ENCODE measurements at places on chromosomes 7 and 10.

GRCh38 chr10:34017281-34017680 lies 682.8 kb upstream of the NRP1 start:
- no peak for DNase-seq

GRCh38 chr7:114085313-114085591 lies 166.4 kb upstream of the PPP1R3A start:
- no peak for DNase-seq

- no peak for DNase-seq
These were observed 130.7 kb upstream of the NAMPT start for GRCh38 chr7:106415433-106415832.

DNA sequence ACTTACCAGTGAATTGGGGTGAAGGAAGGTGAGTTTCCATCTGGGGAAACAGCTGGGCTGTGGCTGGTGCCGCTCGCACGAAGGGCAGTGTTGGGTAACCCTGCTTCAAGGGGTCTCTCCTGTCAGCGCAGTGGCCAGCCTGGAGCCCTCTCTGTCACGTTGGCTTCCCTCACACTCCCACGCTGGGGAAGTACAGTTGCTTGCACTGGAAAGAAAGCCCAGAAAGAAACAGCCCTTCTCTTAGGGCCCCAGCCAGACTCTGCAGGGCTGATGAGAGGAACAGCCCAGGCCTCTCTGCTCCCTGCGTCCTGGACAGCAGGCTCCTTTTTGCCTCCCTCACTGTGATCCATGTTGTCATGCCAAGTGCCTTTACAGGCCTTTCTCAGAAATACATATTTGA lies 40.3 kb upstream of the TRIM8 start:
- no peak for DNase-seq

- DNase-seq, result no peak
These were observed at the start of gene CDCA7L for GRCh38 chr7:21945454-21946221. Gene CDCA7L (minus strand): TSS chr7:21945899. CDS start chr7:21945804, 95 bp downstream.

DNA sequence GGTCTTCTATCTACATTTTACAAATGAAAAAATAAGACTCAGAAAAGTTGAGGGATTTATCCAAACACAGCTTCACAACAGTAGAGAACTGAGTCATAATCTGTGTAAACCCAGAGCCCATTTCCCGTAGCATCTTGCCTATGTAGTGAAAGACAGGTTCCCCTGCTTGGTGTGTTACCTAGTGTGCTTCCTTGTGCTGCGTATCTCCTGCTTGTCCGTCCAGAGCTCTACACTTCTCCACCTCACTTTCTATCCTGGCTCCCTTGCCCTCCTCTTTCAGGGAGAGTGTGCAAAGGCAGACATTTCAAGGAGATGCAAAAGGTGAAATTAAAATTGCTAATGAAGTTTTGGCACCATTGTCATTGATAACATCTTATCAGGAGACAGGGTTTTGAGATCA lies 1.4 kb upstream of the ASNS start:
- no peak for DNase-seq

DNA sequence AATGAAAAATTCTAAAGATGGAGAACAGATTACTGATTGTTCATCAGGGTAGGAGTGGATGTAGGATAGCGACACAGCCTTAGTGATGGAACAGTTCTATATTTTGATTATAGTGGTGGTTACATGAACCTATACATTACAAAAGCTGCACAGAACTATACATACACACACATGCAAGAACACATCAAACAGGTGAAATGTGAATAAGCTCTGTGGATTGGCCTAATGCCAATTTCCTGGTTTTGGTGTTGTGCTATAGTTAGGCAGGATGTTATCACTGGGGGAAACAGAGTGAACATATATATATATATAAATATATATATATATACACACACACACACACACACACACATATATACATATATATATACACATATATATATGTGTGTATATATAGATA lies 76.4 kb upstream of the PIK3CG start:
- DNase-seq, result no peak

GRCh38 chr7:27143950-27144780 lies 684 bp upstream of the HOXA5 start:
- peak; percentile 55 for DNase-seq

- DNase-seq, result no peak
These were observed 47.7 kb upstream of the MDFIC start for GRCh38 chr7:114874170-114874569.

GRCh38 chr7:116548506-116548905 lies 23.7 kb downstream of the CAV1 start:
- DNase-seq, result no peak

DNA sequence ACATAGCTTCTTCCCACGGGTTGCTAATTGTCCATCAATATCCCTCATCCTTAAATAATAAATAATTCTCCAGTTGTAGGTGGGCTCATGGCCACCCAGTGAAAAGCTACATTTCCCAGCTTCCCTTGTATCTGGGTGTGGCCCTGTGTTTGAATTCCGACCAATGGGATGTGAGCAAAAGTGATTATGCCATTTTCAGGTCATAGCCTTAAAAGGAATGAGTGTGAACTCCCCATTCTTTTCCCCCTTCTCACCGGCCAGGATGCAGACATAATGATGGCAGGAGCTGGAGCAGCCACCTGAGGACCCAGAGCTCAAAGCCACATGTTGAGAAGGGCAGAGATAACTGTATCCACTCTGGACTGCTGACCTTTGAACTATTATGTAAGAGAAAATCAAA lies 30.3 kb upstream of the CALU start:
- DNase-seq, result no peak

DNA sequence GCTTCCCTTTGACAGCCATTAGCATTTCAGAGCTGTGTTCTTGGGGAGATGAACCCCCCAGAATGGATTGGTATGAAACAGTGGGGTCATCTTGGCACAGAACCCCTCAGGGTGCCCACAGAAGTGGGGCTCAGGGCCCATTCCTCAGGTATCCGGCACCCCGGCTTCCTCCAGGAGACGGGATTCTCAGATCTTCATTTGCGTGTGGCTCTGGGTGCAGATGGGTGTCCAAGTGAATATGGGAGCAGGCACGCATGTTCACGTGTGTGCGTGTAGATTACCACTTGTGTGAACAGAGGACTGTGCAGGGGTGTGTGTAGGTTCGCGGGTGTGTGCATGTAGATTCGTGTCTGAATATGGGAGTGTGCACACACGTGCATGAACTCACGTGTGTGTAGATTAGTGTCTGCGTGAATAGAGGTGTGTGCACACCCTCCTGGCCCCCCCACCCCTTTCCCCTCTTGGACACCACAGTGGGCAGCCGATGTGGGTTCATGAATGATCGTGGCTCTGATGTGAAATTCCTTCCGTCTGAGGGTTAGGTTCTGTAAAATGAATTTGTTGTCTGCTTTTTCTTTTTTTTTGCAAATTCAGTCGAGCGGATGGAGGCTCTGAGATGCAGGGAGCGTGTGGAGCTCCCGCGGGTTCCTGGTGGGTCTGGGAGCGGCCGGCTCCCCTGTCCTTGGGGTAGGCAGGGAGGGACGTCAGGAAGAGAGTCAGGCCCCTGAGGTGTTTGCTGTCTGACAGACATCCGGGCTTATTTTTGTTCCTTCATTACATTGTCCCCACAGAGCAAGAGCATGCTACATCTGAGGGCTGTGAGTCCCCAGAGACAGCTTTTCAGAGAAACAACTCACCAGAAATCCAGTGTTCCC lies 7.4 kb downstream of the ELFN1 start:
- peak; percentile 46 for DNase-seq

DNA sequence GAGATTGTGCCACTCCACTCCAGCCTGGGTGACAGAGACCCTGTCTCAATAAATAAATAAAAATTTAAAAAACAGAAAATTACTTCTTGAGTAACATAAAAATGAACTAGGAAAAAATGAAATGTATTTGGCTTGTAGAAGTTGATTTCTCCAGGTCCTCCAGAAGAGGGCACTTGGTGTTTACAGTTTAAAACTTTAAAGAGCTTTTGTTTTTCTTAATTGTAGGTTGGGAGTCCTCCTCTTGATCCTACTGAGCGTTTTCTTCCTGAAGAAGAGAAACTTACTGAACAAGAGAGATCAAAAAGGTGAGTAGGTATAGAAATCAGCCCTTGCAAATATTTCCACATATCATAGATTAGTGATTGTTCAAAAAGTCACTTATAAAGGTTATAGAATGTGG lies 16.2 kb downstream of the KIFBP start:
- no peak for DNase-seq

GRCh38 chr10:82692458-82692857 lies 817.5 kb downstream of the NRG3 start:
- DNase-seq, result no peak

DNA sequence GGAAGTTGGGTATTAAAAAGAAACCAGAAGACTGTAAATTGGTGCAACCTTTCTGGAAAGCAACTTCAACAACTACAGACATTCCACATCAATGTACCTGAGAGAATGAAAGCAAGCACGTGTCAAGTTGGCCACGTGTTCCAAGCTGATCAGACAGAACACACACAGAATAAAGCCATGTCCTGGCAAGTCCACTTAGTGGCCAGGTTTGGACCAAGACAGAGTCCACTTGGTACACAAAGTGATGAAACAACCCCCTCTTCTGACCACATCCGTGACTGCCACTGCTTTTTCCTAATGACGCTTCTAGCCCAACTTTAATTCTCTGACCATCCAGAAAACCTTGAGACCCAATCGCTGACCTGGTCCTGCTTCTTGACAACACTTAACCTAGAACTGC lies 109.4 kb downstream of the ABLIM1 start:
- DNase-seq, result no peak

DNA sequence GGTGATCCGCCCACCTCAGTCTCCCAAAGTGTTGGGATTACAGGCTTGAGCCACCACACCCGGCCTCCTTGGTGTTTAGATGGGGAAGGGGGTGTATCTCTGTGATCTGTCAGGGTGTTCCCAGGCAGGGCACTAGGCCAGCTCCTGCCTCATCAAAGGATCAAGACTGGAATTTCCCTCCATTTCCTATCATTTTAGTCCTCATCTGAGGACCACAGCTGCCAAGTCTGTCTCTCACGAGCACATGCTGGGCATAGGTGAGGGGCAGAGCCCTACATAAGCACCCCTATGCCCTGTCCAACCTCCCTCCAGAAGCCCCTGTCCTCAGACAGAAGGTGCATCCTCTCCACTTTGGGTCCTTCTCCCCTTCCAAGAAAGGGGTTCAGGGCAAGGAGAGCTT lies 19.5 kb downstream of the TRIM56 start:
- no peak for DNase-seq

GRCh38 chr7:47878662-47879061 lies 69.6 kb downstream of the PKD1L1 start:
- DNase-seq, result no peak

DNA sequence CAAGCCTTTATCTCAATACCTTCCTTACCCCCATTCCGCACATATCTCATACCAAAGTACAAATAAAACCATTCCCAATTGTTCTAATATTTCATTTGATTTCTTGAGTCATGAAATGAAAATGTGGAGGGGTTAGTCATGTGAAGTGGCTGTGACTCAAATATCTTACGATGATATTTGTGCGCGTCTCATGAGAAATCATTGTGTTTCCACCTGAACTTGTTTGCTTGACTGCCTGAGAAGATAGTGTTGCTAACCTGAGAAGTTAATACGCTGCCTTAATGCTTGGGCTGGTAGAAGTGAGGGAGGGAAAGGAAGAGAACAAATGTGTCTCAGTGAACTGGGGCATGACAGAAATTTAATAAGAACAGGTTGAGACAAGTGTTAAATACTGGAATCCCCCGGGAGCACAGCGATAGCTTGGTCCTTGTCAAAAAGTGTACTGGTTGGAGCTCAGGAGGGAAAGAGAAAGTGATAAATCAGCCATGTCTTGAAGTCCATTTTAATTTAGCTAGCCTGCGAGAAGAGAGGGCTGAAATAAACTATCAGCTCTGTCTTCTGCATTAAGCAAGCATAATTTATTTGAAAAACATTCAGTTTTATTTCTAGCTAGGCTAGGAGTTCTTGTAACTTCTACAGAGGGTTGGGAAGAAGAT lies 7.2 kb upstream of the EPHA1 start:
- DNase-seq, result no peak

- peak; percentile 74 for DNase-seq
These were observed 113.4 kb downstream of the PTPN20 start for GRCh38 chr10:47024399-47025252.

DNA sequence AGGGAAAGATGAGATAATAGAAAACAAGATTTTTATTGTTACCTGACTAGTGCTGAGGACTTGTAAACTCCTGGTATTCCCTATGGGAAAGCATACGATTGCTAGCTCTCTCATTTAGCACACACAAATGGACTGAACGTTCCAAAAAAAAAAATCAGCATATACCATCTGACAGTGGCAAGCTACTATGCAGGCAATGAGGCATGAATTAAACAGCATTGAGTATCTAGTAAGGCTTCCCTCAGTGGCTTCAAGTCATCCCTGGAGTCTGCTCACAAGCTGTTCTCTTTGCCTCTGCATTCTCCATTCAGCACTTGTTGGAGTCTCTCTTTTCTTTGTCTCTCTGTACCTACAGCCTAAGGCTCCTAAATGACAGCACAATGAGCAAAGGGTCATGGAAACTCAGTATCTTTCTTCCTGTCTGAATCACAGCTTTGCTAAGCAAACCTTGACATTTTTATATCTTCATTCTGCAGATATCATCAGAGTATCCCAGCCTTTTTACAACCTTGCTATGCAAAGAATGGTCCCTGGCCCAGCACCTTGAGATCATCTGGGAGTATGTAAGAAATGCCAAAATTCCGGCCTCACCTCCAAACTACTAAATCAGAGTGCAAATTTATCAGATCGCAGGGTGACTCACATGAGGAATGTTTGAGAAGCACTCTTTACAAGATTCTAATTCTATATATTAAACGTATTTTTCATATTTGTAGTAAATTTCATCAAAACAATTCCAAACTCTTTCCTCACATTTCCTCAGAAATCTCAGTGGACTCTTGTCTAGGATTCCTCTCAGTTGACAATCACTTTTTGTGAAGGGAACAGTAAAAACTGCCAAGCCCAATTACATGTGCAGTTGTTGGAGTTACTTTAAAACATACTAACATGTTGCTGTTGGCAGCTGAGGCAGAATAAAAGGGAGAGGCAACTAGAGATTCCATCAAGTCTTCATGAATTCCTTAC lies 10.8 kb upstream of the LIPA start:
- DNase-seq, result no peak

GRCh38 chr10:113423981-113424721 lies 128.7 kb upstream of the HABP2 start:
- DNase-seq, result no peak

GRCh38 chr7:122919643-122920181 lies 33.5 kb upstream of the CADPS2 start:
- no peak for DNase-seq

GRCh38 chr7:10476642-10477041 lies 497.0 kb upstream of the PHF14 start:
- DNase-seq, result no peak

GRCh38 chr10:47372726-47373125 lies 11.4 kb downstream of the ZNF488 start:
- peak; percentile 57 for DNase-seq

DNA sequence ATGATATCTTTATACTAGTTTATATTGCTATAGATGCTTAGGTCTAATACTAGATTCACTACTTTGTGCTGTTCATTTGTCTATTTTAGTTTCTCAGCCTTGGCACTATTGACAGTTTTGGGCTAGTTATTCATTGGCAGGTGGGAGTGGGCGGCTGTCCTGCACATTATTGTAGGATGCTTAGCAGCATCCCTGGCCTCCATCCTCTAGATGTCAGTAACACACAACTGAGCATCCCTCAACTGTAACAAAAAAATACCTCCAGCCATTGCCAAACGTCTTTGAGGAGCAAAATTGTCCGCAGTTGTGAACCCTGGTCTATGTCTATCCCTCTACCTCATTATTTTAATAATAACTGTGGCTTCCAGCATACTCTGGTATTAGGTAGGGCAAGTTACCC lies 34.4 kb upstream of the PNLIP start:
- DNase-seq, result no peak
